GOT3 (cell line): ENCODE measurements at places on chromosomes 7 and 10.

DNA sequence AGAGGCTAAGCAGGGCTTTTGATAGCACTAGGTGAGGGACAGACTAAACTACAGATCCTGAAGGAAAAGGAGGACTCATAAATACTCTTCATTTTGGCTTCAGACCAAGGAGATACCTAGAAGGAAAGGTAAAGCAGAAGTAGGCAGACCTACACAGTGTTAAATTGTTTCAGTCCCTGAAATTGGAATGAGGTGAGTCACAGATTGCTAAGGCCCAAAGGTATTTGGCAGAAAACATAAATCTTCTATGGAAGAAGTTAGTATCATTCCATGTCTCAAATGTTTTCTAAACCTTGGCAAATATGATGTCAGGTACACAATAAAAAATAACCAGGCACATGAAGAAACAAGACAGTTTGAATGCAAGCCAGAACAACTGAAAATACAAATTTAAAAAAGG is 30.0 kb downstream of the MTERF1 start:
- DNase-seq = no peak

DNA sequence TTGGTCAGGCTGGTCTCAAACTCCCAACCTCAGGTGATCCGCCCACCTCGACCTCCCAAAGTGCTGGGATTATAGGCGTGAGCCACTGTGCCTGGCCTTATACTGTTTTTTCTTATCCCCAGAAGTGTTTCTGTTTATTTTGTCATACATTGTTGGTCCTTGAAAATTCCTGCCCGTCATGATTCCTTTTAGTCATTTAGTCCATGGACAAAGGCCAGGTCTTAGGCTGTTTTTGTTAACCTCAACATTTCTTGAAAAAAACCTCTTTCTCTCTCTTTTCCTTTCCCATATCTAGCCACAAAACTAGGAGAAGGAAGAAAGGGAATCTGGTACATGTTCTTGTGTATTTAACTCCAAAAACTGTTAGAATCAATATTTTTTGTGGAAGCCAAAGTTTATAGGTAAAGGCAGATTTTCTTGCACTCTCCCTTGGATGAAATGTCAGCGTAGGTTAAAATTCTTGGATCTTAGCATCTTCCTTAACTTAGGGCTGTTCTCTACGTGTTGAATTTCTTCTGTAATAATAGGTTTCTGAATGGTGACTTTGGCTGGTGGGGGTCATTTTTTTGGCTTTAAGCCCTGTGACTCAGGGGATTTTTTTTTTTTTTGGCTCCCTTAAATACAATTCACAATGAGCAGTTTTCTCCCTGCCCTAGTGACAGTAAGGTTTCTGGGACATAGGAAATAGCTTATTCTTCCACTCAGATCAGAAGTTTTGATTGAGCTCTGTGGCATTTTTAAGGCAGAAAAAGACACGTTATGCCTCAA is 500.8 kb downstream of the AUTS2 start:
- DNase-seq = no peak

DNA sequence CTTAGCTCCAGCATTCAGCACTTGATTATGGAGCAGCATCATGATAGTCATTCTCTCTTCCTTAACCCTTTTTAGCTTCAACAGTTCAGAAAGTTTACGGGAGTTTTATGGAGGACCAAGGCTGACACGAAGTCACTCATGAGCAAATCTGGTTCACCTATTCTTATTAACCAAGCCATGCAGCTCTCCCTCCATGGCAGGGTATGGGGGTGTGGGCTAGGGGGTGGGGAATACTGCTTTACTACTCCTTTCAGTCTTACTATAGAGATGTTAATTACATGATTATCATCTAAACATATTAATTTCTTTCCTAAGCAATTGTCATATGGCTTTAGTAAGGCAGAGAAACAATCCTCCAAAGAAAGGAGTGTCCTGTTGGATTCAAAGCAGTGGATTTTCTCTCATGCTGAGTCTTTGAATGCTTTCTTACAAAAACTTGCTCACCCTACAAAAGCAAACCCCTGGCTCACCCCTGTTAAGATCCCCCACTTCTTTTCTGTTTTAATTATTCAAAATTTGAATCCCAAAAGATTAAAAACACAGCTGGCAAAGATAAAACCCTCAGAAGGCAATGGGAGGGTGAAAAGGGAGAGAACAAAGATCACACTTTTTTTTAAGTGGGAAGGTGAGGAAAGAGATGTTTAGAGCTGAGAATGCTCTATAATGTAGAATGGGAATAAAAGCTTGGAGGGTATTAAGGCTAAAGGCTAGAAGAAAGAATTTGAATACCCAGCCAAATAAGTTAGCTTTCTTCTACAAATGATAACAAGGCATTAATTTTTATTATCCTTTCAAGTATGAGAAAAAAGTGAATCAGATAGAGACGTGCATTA is 46.4 kb upstream of the SEMA3E start:
- no peak for DNase-seq

DNA sequence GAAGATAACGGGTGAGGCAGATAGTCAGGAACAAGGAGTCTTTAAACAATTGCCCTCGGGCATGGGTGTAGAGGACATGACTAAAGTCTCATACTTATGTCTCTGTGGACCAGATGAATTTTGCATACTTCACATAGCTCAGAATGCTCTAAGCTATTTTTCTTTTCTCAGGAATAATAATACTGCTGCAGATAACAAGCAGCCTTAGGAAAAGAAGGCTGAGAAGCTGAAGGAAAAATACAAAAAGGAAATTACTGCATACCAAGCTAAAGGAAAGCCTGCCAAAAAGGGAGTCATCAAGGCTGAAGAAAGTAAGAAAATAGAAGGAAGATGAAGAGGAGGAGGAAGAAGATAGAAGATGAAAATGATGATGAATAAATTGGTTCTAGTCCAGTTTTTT is 13.4 kb upstream of the ERCC6 start:
- no peak for DNase-seq

GRCh38 chr10:130066743-130067142 is 43.9 kb downstream of the C10orf143 start:
- DNase-seq = no peak

GRCh38 chr7:33710608-33711007 is 194.7 kb upstream of the BMPER start:
- DNase-seq = no peak

DNA sequence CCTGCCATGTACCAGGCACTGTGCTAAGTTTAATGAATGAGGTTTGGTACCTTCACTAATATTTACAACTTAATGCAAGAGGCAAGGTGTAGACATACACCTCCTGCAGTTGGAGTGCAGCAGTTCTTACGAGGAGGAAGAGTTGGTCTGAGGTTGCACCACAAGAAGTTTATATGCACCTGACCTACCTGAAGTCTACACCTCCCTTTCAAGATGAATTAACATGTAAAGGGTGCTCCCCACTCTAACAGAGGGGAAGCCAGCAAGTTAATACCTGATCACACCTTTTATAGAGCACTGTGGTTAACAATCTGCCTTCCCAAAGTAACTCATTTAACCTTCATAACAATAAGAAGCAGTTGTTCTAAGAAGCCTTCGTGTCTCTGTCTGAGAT is 120.0 kb downstream of the LYZL1 start:
- DNase-seq = no peak

DNA sequence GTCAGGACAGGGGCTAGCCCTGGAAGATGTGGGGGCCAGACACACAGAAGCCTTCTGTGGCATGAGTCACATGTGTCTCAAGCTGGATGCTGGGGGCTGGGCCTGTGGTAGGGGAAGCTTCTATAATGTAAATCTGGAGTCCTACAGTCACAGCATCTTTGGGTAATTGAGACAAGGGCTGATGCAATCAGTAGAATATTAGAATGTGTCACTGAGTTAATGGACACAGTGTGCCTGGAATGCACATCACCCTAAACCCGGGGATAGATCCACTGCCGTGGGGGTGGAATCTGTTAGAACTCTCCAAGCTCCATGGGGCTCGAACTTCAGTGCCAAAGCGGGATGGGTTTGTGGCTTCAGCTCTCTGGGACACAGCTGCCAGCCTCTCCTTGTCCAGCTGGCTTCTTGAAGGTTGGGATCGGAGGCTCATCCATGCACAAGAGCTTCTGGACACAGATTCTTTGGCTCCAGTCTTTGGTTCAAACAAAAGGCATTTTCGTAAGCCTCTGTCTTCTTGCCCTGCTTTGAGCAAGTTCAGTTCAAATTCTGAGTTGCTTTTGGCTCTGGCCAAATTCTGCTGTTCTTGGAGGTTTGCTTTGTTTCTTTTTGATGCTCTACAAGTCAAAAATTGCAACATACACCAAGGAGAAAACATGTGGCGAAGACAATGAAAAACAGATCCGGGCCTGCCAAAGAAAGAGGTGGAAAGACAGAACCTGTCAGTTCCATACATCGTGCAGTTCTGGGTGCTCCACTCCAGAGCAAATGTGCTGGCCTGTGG is 194.8 kb upstream of the ZNF32 start:
- DNase-seq = no peak

DNA sequence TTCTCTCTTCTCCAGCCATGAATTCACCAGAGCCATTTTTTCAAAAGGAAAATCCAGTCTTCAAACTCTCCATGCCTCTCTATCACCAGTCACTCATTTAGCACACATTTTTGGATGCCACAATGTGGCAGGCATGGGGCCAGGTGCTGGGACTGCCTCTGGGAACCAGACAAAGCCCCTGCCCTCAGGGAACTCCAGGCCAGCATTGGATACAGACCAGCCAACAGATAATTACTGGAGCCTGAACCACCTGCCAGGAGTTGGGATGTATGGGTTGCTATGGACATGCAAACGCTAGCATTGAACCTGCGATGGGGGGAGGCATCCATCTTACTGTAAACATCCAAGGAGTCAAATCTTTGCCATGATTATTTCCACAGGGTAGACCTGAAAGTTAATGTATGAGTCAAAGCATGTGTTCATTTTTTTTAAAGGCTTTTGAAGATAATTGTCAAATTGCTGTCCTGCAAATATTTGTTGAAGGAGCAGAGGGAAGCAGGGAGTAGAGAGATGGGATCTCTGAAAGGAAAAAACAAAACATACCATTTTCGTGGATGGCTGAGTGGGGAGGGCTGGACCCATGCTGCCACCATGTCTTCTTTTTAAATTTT is 43.2 kb downstream of the SRRM3 start:
- no peak for DNase-seq

DNA sequence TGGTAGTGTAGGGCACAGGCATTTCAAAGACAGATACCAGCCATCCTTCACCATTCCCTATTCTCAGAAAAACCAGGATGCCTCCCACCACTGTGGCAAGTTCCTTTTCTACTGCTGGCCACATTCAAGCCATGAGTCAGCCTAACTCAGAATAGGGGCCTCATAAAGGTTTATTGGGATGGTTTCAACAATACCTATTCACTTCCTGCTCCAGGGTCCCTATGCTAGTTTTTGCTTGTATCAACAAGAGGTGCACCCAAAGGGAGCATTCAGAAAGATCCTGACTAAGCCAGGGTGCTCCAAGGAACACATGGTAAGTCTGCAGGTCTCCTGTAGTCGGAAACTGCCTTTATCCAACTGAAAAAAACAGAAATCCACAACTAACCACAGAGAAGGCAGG is 76.9 kb upstream of the EGR2 start:
- DNase-seq = no peak

- no peak for DNase-seq
Observed at GRCh38 chr10:6694447-6695140, 114.5 kb upstream of the PRKCQ start.

DNA sequence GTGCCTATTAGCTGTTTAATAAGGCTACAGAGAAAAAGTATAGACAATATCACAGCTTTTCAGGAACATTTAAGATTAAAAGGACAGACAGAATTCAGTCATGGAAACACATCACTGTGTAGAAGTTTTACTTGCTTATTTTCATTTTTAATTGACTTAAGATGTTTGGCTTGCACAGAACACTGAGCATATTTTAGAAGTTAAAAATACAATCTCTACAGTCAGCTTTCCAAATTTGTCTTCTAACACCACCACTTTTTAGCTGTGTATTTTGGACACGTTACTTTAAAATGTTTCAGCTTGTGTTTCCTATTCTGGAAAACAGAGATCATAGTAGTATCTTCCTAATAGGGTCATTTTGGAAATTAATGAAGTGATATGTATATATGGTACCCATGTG is 11.8 kb downstream of the CFAP69 start:
- no peak for DNase-seq

DNA sequence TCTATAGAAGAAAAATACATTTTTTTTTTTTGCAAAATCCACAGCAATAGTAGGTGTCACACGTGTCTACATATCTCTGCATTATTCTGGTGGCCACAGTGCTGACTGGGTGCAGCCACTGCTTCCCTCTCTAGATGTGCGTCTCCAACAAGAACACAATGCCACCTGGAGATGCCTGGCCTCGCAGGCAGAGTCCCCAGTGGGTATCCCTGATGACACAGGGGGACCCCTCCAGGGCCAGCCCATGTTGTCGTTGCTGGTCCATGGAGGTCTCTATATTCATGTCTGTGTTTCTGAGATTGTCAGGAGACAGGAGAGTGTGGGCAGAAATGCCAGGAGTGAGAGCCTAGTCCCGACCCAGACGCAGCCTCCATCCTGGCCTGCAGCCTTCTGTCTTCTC is 345.9 kb upstream of the SHH start:
- DNase-seq = no peak
